NCI-H2029 treated with DMSO at 0.1 percent for 48 hours (cell line): ENCODE measurements at places on chromosomes 16 and 17.
A peak's percentile ranks its signal among the peaks of the same experiment; 100 is the strongest.

DNA sequence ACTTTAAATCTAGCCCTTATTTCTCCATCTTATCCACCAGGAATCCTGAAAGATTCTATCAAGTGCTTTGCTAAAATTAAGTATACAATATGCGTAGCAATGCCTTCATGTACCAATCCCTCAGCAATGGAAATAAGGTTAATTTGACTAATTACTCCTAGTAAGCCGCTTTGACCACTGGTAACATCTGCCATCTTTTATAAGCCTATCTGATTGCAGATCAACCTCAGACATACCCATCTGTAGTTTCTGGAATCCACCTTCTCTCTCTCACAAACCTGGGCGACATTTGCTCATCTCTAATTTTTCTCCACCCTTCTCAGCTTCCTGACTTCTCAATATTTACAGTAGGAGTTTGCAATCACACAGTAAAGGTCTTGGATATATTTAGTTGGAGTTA is 138.8 kb upstream of the CRHR1 start:
- no peak for DNase-seq

- DNase-seq: no peak
Measured at GRCh38 chr17:76382351-76382802, 2.0 kb upstream of the SPHK1 start.

- no peak for DNase-seq
Measured at GRCh38 chr17:41140360-41141131, at the start of gene KRTAP4-6. TSS of gene KRTAP4-6 (minus strand) at chr17:41140544. CDS start at chr17:41140487, 57 bp downstream.

DNA sequence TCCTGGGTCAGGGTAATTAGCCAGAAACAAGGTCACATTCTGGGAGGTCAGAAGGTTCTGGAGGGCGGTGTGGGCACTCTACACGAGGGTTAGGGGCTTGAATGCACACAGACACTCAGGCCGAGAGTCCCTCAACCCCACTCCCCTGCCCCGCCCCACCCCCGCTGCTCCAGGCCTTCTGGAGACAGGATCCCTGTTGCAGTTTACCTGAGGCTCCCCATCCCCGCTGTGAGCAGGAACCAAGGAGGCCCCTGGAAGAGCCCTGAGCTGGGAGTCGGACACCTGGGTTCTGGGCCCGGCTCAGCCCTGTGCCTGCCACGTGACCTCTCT is 4.4 kb upstream of the ACTG1 start:
- no peak for DNase-seq

DNA sequence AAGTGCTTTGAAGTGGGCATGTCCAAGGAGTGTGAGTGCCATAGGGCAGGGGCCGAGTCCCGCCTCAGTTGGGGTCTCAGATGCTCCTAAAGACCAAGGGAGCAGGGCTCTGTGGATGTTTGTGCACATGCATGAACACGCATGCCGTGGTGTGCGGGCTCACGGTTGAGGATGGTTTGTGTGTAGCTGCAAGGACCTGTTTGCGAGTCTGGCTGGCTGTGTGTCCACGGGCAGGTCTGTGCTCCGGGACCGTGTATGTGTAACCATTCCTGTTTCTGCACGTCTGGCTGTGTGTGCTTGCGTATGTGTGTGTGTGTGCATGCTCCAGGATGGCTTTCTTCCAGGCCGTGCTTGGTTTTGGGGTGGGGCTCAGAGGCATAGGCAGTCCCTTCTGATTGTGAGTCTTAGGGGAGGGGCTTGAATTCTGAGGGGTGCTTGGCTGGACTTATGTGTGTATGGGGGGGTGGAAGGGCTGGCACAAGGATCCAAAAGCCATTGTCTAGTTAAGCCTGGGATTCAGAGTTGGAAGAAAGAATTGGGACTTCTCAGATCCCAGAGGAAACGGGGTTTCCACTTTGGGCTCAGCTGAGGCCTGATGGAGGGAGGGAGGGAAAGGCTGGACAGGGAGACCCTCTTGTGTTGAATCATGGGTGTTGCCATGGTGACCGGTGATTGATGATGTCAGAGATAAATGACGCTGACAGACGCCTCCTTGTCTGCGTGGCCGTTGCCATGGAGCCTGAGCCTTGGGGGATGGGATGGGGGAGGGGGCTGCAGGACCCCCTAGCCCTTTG is 14.4 kb downstream of the GJD3 start:
- no peak for DNase-seq

- DNase-seq: no peak
Measured at GRCh38 chr16:75861311-75862097, 135.2 kb upstream of the CPHXL start.

DNA sequence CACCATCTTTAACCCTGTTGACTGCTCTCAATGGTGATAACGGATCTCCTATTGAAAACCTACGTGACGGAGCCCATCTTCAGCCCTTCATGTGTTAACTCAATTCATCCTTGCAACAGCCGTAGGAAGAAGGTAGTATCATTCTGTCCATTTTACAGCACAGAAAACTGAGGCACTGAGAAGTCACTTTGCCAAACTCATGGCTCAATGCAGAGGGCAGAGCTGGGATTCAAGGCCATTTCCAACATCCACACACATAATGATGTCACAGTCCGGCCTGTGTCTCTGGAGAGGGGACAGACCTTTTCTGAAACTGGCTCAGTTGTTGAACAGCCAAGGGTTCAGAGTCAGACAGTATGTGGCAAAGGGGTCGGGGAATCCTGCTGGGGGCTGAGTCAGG is 52.6 kb upstream of the CMIP start:
- no peak for DNase-seq

DNA sequence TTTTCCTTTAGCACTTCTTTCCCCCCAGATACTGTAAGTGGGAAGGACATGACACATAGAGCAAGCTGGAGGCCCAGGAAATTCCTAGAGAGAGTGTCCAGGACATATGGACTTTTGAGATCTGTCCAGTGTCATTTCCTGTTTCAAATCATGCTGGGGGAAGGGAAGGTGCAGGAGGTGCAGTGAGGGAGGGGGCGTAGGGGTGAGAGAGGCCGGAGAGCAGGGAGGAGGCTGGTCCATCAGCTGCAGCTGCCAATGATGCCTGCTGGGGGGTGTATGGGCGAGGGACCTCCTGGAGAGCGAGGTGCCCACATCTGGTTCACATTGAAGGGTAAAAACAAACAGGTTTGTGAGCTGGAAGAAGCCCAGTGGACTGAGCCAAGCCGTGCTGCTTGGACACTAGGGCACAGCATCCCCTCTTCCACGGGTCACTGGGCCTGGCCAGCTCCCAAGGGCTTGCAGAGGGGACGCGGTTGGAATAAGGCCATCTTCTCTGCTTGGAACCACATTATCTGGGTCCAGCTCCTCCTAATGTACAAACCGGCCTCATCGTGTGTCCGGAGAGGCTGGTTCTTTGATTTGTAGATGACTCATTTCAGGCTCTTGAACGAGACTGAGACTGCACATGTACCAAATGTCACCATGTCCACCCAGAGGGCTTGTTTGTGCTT is 70.4 kb upstream of the SMURF2 start:
- no peak for DNase-seq

DNA sequence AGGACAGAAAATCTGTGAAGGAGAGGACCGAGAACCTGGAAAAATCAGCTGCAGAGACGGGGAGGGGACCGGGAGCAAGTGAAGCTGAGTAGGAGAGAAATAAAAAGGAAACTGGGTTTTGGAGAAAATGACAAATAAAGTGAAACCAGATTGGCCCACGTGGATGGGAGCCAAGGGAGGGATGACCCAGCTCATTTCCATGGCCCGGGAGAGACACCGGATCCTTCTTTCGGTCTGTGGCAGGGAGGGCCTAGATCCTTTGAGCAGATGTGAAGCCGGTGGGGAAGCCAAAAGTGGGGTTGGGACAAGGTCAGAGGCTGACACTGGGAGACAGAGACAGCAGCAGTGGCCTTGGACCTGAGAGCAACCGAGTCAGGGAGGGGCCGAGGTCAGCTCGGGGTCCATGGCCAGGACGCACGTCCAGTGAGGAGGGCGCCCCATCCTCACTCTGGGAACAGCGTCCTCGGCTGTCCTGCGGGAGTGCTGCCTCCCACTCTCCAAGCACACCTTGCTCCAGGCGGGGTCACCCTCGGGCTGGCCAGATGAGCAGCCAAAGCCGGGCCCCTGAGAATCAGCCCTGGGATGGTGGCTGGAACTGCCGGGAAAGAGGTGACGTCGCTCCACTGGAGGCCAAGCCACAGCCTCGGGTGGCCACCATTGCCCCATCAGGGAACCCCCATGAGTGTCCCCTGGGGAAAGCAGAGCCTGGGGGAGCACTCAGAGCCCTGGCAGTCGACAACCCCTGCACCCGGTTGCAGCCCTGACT is 50.8 kb upstream of the CDR2 start:
- no peak for DNase-seq

DNA sequence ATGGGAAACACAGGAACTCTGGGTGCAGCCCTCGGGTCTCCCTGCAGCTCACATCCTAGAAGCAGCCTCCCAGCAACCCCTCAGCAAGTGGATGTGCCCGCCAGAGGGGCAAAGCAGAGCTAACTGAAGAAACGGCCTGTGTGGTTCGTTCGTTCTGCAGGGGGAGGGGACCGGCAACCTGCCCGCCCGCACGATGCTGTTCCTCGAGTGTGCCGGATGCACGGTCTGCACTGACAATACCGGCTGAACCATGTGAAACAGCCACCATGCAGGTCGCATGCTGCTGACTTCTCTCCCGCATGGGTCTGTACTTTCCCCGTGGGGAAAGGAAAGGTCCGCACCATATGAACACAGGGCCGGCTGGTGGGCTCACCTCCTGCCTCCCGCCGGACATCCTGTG is 25.3 kb upstream of the C16orf95 start:
- no peak for DNase-seq

- DNase-seq: no peak
Measured at GRCh38 chr17:82787081-82787848, 35.4 kb downstream of the TBCD start.

GRCh38 chr16:66467611-66468010 is 40.5 kb downstream of the BEAN1 start:
- DNase-seq: no peak

- DNase-seq: no peak
Measured at GRCh38 chr16:89884041-89884421, 10.6 kb downstream of the TCF25 start.

DNA sequence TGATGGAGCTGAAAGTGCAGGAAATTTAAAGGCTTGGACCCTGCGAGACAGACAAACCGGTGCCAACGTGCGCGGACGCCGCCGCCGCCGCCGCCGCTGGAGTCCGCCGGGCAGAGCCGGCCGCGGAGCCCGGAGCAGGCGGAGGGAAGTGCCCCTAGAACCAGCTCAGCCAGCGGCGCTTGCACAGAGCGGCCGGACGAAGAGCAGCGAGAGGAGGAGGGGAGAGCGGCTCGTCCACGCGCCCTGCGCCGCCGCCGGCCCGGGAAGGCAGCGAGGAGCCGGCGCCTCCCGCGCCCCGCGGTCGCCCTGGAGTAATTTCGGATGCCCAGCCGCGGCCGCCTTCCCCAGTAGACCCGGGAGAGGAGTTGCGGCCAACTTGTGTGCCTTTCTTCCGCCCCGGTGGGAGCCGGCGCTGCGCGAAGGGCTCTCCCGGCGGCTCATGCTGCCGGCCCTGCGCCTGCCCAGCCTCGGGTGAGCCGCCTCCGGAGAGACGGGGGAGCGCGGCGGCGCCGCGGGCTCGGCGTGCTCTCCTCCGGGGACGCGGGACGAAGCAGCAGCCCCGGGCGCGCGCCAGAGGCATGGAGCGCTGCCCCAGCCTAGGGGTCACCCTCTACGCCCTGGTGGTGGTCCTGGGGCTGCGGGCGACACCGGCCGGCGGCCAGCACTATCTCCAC is at the start of gene NOG:
NOG (plus strand) TSS at position 54 of the 674 bp plus-strand sequence; CDS start at position 579, 525 bp downstream.
- no peak for DNase-seq

GRCh38 chr16:53515811-53516210 is 12.8 kb upstream of the AKTIP start:
- no peak for DNase-seq

GRCh38 chr17:43760254-43760852 is 1.8 kb upstream of the SOST start:
- DNase-seq: peak; percentile 67
